Posterior cingulate gyrus (tissue), 11 donors: ENCODE measurements at places on chromosomes 1 and 21.

GRCh38 chr1:211237579-211237978 lies 21.6 kb upstream of the RCOR3 start:
- no peak for DNase-seq

DNA sequence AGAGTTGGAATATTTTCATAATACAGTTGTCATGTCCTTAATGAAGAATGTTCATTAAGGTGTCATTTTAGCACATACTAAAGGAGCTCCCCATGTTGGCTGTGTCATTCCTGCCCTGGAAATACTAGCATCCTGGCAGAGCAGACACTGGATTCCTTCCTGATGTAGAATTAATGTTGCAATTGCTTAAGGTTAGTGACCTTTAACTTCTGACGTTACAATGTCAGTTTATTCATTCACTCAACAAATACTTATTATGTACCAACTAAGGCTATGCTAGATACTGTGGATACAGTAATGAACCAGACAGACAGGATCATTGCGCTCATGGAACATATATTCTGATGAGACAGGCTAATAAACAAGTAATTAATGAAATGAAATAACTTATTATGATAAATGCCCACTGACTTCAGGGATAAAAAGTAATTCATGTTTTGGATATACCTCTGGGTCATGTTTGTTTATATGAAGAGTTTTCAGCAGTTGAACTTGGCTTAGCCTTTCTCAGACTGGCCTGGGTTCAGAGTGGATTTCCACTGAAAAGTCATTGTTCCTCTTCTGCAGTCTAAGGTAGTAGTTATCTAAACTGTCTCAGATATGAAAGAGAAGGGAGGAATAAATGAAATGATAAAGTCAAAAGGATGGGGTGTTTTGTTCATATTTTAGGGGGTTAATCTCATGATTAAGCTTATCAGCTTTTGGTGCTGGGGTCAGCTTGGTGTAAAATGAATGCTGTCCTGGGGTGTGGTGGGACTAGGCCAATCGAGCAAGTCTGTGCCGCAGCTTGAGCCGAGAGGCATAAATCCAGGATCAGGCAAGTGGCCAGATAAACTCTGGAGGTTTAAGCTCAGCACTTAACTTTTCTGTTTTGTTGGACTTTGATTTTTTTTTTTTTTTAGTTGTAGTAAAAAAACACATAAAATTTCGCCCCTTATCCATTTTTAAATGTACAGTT lies 43.3 kb upstream of the KCNQ4 start:
- DNase-seq = no peak

DNA sequence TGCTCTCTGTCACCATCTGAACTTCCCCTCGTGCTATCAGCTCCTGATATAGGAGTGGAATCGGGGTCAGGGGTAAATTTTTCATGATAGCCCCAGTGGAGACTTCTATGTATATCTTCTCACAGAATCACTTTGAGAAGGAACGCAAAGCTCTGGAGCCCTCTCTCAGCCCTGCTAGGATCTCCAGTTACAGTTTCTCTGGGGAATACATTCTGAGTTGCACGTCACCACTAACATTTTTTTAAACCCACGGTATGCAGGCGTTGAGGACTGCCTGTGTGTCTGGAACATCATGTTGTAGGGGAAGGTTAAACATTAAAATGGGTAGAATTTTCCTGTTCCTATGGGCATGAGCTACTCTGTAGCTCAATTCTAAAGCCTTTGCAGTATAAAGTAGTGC lies 116.4 kb upstream of the FAM78B start:
- DNase-seq = no peak

- no peak for DNase-seq
Measured at GRCh38 chr1:63794939-63795378, 21.1 kb downstream of the ROR1 start.

DNA sequence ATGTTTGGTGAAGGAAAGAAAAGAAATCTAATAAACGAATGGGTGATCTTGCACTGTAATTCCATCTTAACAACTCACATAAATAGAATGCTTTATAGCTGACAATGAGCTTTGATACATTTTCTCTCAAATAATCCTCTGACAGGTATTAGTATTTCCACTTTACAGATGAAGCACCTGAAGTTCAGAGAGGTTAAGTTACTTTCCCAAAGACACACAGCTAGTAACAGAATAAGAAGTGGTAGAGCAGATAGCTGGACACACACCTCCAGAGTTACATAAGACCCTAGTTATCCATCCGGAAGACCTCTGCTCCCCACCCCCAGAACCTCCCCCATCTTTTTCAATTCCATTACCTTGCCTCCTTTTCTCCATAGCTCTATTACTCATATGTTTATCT lies 213.3 kb upstream of the ZC3H12A start:
- DNase-seq = no peak

- DNase-seq = no peak
Measured at GRCh38 chr21:36976228-36976861, 9.9 kb upstream of the HLCS start.

GRCh38 chr1:56045062-56045461 lies 534.3 kb downstream of the PLPP3 start:
- DNase-seq = no peak

DNA sequence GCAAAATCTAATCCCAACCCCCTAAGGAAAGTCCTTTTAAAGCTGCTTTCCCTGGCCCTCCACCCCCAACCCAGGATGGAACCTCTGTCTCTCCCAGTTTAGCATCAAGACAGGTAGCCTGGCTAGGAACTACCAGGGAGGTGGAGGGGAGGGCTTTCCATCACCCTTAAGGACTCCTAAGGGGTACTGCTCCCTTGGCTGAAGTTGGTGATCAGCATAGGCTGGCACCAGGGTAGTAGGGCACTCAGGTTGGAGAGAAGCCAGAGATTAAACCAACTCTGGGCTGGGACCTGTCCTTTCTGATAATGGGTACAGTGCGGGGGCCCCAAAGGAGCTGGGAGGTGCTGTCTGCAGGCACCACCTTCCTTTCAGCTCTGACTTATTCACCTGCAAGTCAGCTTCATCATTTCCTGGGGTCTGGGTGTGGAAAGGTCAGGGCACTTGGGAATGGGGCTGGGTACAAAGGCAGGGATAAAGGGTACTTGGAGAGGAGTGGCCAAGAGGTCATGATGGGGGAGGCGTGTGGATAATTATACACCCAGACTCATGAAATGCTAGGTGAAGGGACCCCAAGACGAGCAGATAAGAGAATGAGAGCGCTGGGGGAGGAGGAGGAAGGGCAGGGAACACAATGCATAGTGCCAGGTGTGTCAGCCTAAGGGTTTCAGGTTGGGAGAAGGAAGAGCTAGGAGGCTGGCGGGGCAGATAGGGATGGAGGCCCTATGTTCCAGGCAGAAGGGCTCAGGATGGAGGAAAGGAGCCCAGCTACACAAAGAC lies 1.2 kb downstream of the ARHGEF2 start:
- DNase-seq = no peak

DNA sequence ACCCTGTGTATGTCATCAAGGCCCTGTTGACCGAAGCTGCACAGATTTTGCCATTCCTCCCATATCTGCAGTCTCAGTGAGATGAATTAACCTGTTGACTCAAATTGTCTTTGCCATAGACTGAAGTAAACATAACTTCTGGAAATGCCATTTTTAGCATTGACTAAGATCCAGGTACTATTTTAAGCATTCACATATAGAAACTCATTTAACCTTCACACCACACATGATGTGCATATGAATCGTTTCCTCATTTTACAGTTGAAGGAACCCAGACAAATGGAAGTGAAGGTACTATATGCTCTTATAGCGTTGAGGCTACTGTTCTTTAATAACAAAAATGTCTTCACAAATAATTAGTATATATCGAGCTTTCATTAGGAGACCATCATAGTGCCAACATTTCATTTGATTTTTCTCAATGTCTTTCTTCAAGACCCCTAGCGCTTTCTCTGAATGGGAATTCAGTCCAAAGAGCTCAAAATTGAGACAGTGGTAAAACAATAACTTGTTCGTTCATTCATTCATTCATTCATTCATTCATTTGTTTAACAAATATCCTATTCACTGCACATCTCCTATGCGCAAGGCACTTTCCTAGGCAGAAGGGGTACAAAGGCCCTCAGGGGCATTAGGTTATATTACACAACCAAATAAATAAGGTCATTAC lies 444.7 kb downstream of the ADGRL2 start:
- no peak for DNase-seq

GRCh38 chr21:17708522-17709265 lies 96.0 kb upstream of the BTG3 start:
- no peak for DNase-seq

GRCh38 chr21:15050568-15051377 lies 14.0 kb downstream of the NRIP1 start:
- no peak for DNase-seq

GRCh38 chr1:174911606-174912005 lies 88.1 kb upstream of the CACYBP start:
- no peak for DNase-seq

DNA sequence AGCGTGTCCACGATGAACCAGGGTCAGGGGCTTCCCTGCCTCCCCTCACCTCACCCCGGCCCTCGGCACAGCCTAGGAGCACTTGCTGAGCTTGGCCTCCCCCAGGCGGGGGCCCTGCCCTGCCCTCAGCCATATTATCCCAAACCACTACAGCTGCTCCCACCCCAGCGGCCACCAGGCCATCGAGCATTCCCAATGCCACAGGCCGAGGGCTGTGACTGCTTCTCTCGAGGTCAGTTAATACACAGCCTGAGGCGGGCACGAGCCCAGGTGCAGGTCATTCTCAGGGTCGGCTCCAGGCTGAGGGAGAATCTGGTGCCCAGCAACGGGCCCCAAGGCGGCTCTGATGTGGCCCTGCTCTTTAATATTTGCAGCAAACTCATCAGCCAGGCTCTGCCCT lies 8.4 kb upstream of the GPR153 start:
- DNase-seq = no peak

GRCh38 chr1:30184393-30185141 lies 538.8 kb downstream of the MATN1 start:
- no peak for DNase-seq

DNA sequence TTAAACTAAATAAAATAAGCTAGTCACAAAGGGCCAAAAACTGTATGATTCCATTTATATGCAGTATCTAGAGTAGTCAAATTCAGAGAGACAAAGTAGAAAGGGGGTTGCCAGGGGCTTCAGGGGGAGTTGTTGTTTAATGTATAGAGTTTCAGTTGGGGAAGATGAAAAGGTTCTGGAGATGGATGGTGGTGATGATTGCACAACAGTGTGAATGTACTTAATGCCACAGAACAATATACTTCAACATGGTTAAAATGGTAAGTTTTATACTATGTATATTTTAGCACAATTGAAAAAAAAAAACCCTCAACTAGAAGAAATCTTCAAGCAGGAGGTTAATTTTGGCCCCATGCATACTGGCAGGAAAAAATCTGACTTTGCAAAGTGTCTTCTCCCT lies 24.3 kb downstream of the VAV3 start:
- no peak for DNase-seq
